ENCODE measurements at places on chromosomes 11 and 22. TPM values are rescaled to one million over a fixed set of nuclear protein-coding genes. Genes with fewer than 3 reads are reported as not detected.

CDC42EP2 gene
- 18.5 TPM for total RNA-seq

DNA sequence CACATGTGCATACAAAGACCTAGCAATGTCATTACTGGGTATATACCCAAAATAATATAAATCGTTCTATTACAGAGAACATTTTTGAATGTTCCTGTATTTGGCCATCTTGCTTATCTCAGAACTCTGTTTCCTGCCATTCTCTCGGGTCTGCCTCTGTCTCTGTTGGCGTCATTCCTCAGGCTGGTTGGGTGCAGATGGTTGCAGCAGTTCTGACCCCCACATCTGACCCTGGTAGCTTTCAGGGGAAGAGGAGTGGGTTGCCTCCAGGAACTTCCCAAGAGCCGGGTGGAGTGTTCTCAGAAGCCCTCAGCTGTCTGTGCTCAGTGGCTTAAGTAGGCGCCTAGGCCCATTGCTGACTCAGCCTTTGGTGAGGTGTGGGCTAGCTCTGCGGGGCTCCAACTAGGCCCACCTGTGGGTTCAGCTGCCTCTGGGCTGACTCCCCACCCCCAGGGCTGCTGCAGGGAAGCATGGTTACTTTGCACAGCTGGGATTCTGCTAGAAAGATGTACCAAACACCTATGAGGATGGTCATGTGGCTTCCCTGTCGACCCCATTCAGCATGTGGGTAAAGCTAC is 114.0 kb downstream of the TBC1D22A start:
- DNase-seq = no peak
- H3K36me3 ChIP-seq = no peaks in the 10 kb centered on the region
- H3K4me3 ChIP-seq = no peak overlapping the region
- no peaks in the 10 kb centered on the region for H3K4me1 ChIP-seq
- H3K27me3 ChIP-seq = no peaks in the 10 kb centered on the region

OR10D3 gene
- not detected for total RNA-seq

DNA sequence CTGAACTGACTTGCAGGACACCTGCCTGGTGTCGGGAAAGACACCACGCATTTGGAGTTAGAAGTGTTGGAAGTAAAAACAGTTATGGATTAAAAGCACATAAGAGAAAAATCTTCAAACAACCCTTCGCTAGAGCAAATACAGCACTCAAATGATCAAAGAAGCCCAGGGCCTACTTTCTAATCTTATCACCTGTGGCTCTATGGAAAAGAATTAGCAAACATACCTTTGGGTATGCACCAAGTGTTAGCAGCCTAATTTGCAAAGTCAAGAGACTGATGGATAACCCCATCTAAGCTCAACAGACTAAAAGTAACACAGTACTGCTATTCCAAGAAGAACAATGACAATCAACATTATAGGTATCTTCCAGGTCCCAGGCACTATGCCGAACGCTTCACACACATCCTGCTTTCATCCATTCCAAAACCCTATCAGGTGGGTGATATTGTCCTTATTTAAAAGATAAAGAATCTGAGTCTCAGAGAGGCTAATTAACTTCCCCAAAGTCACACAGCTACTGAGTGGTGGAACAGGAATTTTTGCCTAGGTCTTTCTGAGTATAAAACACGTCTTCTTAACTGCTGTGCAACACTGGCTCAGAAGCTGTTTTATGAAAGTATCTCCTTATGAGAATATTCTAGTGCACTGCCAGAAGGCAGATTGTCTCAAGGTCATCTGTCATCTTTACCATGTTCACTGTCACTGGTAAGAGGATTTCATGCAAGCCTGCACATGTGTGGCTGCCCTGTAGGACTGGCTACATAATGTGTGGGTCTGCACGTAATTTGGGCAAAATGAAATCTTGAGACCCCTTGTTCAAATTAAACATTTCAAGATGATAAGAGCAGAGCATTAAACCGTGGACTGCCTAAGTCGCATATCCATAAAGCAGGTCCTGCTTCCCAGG is 16.4 kb downstream of the SLC1A2 start:
- H3K36me3 ChIP-seq = no peaks in the 10 kb centered on the region
- no peaks in the 10 kb centered on the region for H3K4me1 ChIP-seq
- H3K27me3 ChIP-seq = no peaks in the 10 kb centered on the region
- no peak overlapping the region for H3K4me3 ChIP-seq
- no peak overlapping the region for H3K27ac ChIP-seq

- H3K4me1 ChIP-seq = peaks cover 8% of the 10 kb centered on the region
- H3K36me3 ChIP-seq = no peaks in the 10 kb centered on the region
- no peak overlapping the region for H3K4me3 ChIP-seq
- DNase-seq = no peak
- no peak overlapping the region for H3K27ac ChIP-seq
Measured at GRCh38 chr11:86571273-86571948, 101.0 kb downstream of the ME3 start.

GRCh38 chr11:131993246-131993645 is 622.8 kb downstream of the NTM start:
- no peak for DNase-seq
- no peaks in the 10 kb centered on the region for H3K36me3 ChIP-seq
- H3K4me3 ChIP-seq = no peak overlapping the region
- no peaks in the 10 kb centered on the region for H3K27me3 ChIP-seq
- H3K27ac ChIP-seq = no peak overlapping the region

PLET1 gene
- total RNA-seq = not detected

DNA sequence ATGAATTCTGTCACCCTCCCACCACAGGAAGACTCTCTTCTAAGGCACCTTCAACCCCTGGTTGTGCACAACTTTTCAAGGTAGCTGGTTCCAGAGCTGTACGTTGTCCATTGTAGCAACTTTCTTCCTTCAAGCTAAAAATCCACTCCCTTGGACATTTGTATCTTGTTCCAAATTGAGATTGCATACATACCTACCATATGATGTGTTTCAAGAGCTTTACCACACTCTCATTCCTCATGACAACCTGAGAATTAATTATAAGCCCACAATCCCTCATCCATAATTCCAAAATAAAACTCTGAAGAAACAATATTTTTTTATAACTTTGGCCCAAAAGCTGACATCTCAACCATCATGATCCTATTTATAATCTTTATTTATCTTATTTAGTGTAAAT is 3.0 kb downstream of the OR52W1 start:
- H3K36me3 ChIP-seq = no peaks in the 10 kb centered on the region
- no peaks in the 10 kb centered on the region for H3K4me1 ChIP-seq
- H3K27me3 ChIP-seq = no peaks in the 10 kb centered on the region
- no peak overlapping the region for H3K27ac ChIP-seq
- DNase-seq = no peak
- H3K4me3 ChIP-seq = no peak overlapping the region

- no peak for DNase-seq
- no peak overlapping the region for H3K4me3 ChIP-seq
- no peaks in the 10 kb centered on the region for H3K36me3 ChIP-seq
- H3K4me1 ChIP-seq = no peaks in the 10 kb centered on the region
- no peak overlapping the region for H3K27ac ChIP-seq
Measured at GRCh38 chr11:37353192-37353591, 755.2 kb upstream of the RAG2 start.

GRCh38 chr22:39097098-39098020 is at the start of gene APOBEC3H:
Gene APOBEC3H, plus strand, starts transcription at chr22:39097244. Its CDS starts 3,035 bp downstream, at chr22:39100279.
- no peak within 1 kb of the TSS for H3K27ac ChIP-seq
- H3K36me3 ChIP-seq = no peaks in the 10 kb centered on the region
- H3K27me3 ChIP-seq = no peaks in the 10 kb centered on the region
- peak; percentile 62 for DNase-seq
- no peak within 1 kb of the TSS for H3K4me3 ChIP-seq
- no peaks in the 10 kb centered on the region for H3K4me1 ChIP-seq

GRCh38 chr22:41524809-41525449 is 19.3 kb downstream of the POLR3H start:
- H3K36me3 ChIP-seq = peaks cover 37% of the 10 kb centered on the region
- H3K4me3 ChIP-seq = no peak overlapping the region
- no peak for DNase-seq
- no peaks in the 10 kb centered on the region for H3K27me3 ChIP-seq
- peak overlapping the region; percentile 91 for H3K27ac ChIP-seq

- H3K36me3 ChIP-seq = no peaks in the 10 kb centered on the region
- H3K4me3 ChIP-seq = no peak overlapping the region
- DNase-seq = no peak
- H3K27me3 ChIP-seq = no peaks in the 10 kb centered on the region
- no peak overlapping the region for H3K27ac ChIP-seq
Measured at GRCh38 chr11:61707574-61707973, 27.4 kb downstream of the DAGLA start.

GRCh38 chr11:57240757-57241156 is 3.7 kb upstream of the APLNR start:
- peaks cover 3% of the 10 kb centered on the region for H3K4me1 ChIP-seq
- H3K27me3 ChIP-seq = no peaks in the 10 kb centered on the region
- H3K27ac ChIP-seq = no peak overlapping the region
- no peak overlapping the region for H3K4me3 ChIP-seq

OR51Q1 gene
- not detected for total RNA-seq

GRCh38 chr11:128116447-128116846 is 470.9 kb downstream of the ETS1 start:
- DNase-seq = no peak
- H3K27ac ChIP-seq = no peak overlapping the region
- no peaks in the 10 kb centered on the region for H3K4me1 ChIP-seq
- H3K27me3 ChIP-seq = no peaks in the 10 kb centered on the region
- no peak overlapping the region for H3K4me3 ChIP-seq
- H3K36me3 ChIP-seq = no peaks in the 10 kb centered on the region

- H3K36me3 ChIP-seq = no peaks in the 10 kb centered on the region
- H3K4me3 ChIP-seq = no peak overlapping the region
- peak overlapping the region; percentile 72 for H3K27ac ChIP-seq
- H3K27me3 ChIP-seq = no peaks in the 10 kb centered on the region
- H3K4me1 ChIP-seq = peaks cover 16% of the 10 kb centered on the region
- DNase-seq = peak; percentile 92
Measured at GRCh38 chr11:12914400-12914912, 94.7 kb upstream of the RASSF10 start.

Data from sigmoid colon (tissue), 7 donors.